RWPE1 (cell line): ENCODE measurements at places on chromosomes 12 and 14.

DNA sequence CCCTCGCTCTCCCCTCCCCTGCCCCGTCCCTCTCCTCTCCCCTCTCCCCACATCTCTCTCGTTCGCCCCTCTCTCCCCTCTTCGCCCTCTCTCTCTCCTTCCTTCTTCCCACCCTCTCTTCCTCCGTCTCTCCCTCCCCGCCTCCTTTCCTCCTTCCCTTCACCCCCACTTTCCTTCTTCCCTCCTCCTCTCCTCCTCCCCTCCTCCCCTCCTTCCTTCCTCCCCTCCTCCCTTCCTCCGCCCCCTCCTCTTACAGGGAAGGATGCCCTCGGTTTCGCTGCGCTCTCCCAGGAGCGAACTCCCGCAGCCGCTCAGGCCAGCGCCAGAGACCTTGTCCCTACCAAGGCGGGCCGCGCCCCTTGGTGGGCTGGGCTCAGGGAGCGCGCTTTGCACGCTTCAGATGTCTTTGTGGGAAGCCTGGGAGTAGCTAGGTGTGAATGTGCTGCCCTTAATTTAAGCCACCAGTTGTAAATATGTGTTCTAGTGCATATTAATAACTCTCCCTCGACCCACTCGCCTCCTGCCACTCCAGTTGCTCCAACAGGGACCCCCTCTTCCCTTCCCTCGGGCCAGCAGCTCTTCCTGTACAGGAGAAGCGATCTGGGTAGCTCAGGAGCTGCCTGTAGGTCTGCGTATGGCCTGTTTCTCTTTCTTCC lies 13.3 kb upstream of the MAP3K9 start:
- DNase-seq: no peak

DNA sequence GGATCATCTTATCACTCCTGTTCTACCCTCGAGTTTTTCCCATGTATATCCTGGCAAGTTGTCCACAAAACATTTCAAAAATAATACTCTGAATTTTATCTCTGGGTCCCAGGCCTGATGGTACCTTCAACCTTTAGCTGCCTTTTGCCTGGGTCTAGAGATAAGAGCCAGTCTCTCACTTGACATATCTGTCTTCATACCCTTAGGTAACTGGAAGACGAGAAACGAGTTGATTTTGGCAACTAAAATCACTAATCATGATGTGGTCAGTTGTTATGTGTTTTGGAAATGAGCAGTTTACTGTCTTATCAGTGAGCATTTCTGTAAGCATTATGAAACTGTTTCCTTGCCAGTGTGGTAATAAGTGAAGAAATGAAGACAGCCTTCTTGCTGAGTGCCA lies 6.3 kb downstream of the RNF10 start:
- no peak for DNase-seq

GRCh38 chr14:21414137-21414631 lies 30.4 kb upstream of the SUPT16H start:
- no peak for DNase-seq

GRCh38 chr12:50894241-50894640 lies 51.5 kb downstream of the TMPRSS12 start:
- no peak for DNase-seq

- no peak for DNase-seq
Observed at GRCh38 chr12:109532721-109533486, 40.4 kb downstream of the MMAB start.

DNA sequence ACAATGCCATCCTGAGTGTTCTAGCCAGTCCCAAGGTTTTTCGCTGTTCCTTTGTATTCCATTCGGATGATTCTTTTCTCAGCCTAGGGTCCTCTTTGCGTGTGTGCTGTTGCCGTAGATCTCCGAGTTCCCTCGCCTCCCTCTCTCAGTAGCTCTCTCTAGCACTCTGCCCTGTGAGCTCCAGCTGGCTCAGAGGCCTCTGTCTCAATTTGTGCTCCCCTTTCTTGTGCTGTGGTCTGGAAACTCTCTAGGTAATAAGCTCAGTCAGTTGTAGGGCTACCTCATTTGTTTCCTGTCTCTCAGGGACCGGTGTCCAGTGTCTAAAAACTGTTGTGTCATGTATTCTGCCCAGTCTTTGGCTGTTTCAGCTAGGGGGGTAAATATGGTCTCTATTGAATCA lies 179.3 kb downstream of the PCNX1 start:
- no peak for DNase-seq

DNA sequence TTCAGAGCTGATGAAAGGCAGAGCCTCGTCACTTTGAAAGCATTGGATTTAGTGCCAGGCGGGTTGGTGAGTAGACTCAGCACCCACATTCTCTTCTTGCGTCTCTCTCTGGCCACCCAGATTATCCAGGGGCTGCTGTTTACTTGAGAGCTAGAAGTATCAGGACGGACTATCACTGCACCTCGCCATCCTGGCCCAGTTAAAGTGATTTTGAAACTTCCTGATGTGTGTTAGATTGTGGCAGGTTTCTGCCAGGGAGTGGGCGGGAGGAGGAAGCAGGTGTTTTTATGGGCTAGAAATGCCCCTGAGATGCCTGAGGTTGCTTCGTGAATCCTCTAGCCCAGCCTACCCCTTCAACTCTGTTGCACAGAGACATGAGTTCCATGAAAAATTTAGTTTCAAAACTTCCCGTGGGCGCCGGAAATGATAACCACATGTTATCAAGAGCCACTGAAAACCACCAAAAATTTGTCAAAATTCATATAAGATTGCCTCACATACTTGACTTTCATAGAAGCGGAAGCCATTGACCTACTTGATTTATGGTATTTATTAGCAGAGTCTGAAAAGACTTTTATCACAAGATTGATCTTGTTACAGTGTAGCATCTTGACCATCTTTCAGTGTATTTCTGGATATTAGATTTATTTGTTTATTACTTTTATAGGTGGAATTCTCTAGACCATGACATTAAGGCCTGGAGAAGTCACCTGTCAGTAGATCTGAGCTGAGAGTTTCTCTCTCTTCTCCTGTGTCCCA lies 466.0 kb downstream of the RAD51B start:
- no peak for DNase-seq

- peak; percentile 15 for DNase-seq
Observed at GRCh38 chr12:92735131-92735721, 32.4 kb downstream of the PLEKHG7 start.

- DNase-seq: no peak
Observed at GRCh38 chr12:79614730-79615129, 76.0 kb downstream of the PAWR start.

GRCh38 chr12:104680070-104680469 lies 223.3 kb downstream of the CHST11 start:
- no peak for DNase-seq

GRCh38 chr12:123519141-123520001 lies 14.1 kb downstream of the RILPL1 start:
- peak; percentile 94 for DNase-seq

DNA sequence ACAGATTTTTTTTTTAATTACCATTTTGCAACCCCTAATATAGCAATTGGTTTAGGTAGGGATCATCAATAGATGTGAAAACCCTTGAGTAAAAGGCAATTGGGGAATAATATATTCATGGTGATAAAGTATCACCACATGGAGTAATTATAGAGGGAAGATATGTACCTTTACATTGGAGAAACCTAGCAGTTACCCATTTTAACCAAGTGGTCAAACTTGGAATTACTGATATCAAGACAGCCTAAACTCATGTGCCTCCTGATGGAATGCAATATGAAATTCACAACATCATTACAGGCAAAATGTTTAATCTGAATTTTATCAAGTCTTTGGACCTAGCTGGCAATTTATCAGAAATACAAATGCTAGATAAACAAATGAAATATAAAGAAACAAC lies 6.7 kb upstream of the SLC10A1 start:
- peak; percentile 13 for DNase-seq

- DNase-seq: no peak
Observed at GRCh38 chr14:67523764-67524633, 9.1 kb upstream of the PLEKHH1 start.

GRCh38 chr12:95522692-95523091 lies 28.6 kb downstream of the USP44 start:
- DNase-seq: no peak

GRCh38 chr14:97445367-97445766 lies 648.2 kb downstream of the VRK1 start:
- no peak for DNase-seq
